ENCODE measurements at places on chromosomes 1 and 21. TPM values are rescaled to one million over a fixed set of nuclear protein-coding genes. Genes with fewer than 3 reads are reported as not detected.
A peak's percentile ranks its signal among the peaks of the same experiment; 100 is the strongest.

GCSAML gene
- 2.2 TPM for total RNA-seq

S100A1 gene
- total RNA-seq: 0.71 TPM

HAO2 gene
- total RNA-seq: not detected

ASCL5 gene
- not detected for total RNA-seq

KCNJ10 gene
- 0.15 TPM for total RNA-seq

NES gene
- 39.8 TPM for total RNA-seq

NECTIN4 gene
- total RNA-seq: 6.2 TPM

CEP85 gene
- 10.2 TPM for total RNA-seq

CASQ2 gene
- total RNA-seq: 3.3 TPM

COL6A2 gene
- 227 TPM for total RNA-seq

GRCh38 chr1:83709662-83710061, 289.3 kb downstream of the TTLL7 start:
- no peak overlapping the region for H3K27ac ChIP-seq
- no peaks in the 10 kb centered on the region for H3K36me3 ChIP-seq
- no peaks in the 10 kb centered on the region for H3K4me1 ChIP-seq
- no peak overlapping the region for H3K4me3 ChIP-seq

DNA sequence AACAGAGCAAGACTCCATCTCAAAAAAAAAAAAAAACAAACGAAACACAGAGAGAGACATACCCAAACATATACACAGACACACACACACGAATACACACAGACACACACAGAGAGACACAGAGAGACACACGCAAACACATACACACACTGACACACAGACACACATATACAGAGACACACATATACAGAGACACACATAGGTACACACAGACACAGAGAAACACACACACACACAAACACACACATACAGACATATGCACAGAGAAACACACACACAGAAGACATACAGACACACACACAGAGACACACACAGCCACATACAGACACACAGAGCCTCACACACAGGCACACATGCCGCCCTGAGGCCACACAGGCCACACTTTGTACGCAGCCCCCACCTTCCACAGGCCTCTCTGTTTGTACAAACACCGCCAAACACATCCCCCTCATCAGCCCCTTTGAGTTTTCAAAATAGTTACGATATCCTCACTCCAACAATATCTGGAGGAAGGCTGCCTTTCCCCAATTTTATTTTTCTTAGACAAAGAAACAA, 57.5 kb upstream of the ABCG1 start:
- no peaks in the 10 kb centered on the region for H3K36me3 ChIP-seq
- no peak overlapping the region for H3K27ac ChIP-seq
- H3K27me3 ChIP-seq: no peaks in the 10 kb centered on the region
- H3K4me1 ChIP-seq: no peaks in the 10 kb centered on the region
- H3K4me3 ChIP-seq: no peak overlapping the region

DNA sequence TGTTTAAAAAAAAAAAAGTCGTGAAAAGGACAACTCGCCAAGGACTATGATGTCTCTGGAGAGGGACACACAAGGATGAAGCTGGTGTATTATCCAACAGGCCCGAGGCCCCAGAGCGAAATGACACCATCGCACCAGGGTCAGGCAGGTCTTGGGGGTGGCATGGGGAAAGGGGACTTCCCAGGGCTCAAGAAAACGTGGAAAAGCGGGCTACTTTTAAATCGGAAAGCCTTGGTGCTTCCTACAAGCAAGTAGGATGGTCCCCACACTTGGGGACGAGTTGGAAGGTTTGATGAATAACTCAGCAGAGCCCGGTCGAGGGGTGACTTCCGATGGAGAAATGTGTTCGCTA, 505 bp upstream of the GNPAT start:
- no peaks in the 10 kb centered on the region for H3K27me3 ChIP-seq
- peaks cover 32% of the 10 kb centered on the region for H3K36me3 ChIP-seq
- H3K4me3 ChIP-seq: peak overlapping the region; percentile 66
- DNase-seq: no peak
- peak overlapping the region; percentile 89 for H3K27ac ChIP-seq

DNA sequence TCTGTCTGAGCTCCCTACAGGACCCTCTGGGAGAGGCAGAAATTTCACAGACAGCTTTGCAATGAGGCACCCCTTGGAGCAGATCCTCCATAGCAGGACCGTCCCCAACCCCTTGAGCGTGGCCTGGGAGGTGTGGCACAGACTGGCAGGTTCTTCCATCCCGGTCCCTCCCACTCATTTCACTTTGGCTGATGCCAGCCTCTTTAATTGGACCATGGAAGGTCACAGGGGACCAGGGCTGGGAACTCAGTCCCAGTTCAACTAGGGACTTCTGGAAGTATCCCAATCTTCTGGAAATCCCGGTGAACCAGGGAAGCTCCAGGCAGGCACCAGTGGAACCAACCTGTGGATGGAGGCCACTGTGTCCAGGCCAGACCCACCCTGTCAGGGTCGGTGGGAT, 83.7 kb downstream of the SPSB1 start:
- H3K4me3 ChIP-seq: no peak overlapping the region
- H3K4me1 ChIP-seq: peaks cover 57% of the 10 kb centered on the region
- no peaks in the 10 kb centered on the region for H3K36me3 ChIP-seq
- peak overlapping the region; percentile 74 for H3K27ac ChIP-seq
- H3K27me3 ChIP-seq: no peaks in the 10 kb centered on the region

DNA sequence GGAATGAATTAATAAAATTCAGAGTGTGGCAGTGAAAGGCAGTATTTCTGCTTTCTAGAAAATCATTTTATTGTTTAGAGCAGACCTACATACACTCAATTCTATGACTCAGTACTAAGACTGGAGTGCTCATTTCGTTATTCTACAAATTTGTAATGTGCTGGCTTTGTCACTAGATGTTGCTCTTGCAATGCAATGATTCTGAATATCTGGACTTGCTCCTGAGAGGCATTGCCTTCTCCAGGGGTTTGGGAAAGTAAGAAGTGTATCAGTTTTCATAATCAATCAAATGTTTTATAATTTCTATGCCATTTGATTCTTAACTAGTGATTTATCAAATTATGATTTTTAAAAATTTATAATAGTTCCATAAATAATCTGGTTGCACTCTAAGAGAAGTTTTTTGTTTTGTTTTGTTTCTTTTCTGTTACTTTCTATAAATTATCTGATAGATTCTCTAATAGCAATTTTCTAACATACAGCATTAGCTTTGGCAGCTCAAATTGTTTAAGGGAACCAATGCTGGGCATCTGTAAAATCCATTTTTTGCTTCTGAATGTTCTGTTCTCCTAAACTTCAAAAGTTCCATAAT, 280.5 kb upstream of the SGIP1 start:
- no peaks in the 10 kb centered on the region for H3K27me3 ChIP-seq
- H3K27ac ChIP-seq: no peak overlapping the region
- H3K36me3 ChIP-seq: no peaks in the 10 kb centered on the region
- no peak for DNase-seq
- no peak overlapping the region for H3K4me3 ChIP-seq

GRCh38 chr1:162663589-162664106, 31.4 kb downstream of the DDR2 start:
- no peaks in the 10 kb centered on the region for H3K27me3 ChIP-seq
- H3K36me3 ChIP-seq: no peaks in the 10 kb centered on the region
- no peak overlapping the region for H3K4me3 ChIP-seq
- DNase-seq: no peak

DNA sequence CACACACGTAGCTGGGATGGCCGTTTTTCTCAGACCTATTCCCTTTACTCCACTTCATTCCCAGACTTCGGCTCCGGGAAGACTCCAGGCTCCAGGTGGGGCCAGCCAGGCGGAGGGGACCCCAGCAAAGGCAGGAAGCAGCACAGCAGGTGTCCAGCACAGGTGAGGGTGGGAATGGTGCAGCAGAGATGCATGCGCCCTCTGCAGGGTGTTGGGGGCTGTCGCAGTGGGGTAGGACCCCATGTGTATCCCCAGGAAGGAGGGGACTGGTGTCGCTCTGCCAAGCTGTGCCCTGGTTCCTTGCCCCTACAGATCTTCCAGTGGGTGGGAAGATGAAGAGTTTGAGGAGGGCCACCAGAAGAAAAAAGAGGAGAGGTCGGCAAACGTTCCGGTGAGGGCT, 5.3 kb downstream of the TTC24 start:
- no peaks in the 10 kb centered on the region for H3K27me3 ChIP-seq
- H3K27ac ChIP-seq: no peak overlapping the region
- H3K4me1 ChIP-seq: no peaks in the 10 kb centered on the region
- no peak for DNase-seq
- H3K4me3 ChIP-seq: no peak overlapping the region

DNA sequence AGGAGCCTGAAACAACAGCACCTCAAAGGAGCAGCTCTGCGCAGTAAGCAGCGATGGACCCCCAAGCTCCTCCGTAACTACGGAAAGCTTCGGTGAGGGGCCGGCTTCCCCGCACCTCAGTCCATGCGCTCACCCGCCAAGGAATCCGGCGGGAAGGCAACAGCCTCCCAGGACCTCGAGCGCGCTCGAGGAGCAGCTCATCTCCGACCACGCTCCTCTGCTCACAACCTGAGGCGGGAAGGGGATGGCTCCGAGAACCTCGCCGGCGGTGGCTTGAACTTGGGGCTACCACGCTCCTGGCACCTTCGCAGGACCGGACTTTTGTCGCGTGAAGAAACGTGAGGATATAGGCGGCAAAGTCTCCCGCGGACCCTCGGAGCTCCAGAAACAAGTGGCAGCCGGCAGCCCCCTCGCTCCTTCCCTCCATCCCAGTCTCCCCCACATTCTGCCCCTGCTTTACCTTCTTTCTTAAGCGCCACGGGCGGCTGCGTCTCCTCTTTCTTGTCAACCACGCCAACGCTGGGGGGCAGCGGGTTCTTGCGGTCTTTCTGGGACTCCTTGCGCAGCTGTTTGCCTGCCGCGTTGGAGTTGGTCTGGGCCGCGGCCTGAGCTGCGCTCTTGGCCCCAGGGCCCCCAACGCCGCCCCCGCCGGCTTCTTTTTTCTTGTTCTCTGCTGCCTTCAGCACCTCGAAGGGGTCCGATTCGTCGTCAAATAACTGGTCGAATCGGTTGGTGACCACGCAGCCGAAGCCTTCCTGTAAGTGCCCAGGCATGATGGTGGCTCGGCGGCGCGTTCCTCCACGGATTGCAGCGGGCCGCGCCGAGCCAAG, 459 bp downstream of the SERBP1 start:
- H3K27ac ChIP-seq: peak overlapping the region; percentile 88
- peaks cover 14% of the 10 kb centered on the region for H3K36me3 ChIP-seq

DNA sequence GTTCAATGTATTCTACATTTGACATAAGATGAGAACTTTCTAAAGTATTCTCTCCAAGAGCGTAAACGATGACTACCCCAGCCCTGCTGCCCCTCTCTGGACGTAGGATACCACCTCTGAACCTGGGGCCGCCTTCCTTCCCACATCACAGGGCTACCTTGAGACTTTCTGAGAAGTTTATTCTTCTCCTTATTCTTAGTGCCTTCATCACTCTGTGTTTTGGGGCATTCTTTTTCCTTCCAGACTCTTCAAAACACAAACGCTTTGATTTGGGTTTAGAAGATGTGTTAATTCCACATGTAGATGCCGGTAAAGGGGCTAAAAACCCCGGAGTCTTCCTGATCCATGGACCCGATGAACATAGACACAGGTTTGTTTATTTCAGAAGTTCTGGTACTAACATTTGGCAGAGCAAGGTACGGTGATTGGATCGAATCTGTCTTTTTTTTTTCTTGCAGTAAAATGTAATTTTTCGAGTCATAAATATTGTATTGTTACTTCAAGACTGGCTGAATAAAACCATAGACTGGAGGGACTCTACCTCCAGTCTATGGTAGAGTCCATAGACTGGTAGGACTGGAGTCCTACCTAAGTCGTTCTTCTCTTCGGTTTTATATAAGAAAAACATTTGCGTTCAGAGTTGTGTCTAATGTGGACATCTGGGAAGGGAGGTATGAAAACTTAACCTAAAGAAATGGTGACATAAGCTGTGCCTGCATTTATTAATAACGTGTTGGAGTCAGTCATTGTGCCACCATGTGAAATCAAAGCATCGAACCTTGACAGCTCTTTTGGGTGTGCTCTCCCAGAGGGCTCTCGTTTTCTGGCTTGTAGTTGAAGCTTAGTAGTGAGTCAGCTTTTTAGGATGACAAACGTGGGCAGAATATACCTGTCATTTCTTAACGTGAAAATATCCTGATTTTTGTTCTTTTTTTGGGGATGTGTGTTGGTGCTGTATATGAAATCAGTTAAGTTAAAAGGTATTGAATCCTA, 1.2 kb downstream of the MAN1A2 start:
- no peaks in the 10 kb centered on the region for H3K36me3 ChIP-seq
- peak overlapping the region; percentile 82 for H3K4me3 ChIP-seq
- no peak for DNase-seq
- H3K4me1 ChIP-seq: peaks cover 49% of the 10 kb centered on the region
- H3K27me3 ChIP-seq: no peaks in the 10 kb centered on the region
- peak overlapping the region; percentile 93 for H3K27ac ChIP-seq

DNA sequence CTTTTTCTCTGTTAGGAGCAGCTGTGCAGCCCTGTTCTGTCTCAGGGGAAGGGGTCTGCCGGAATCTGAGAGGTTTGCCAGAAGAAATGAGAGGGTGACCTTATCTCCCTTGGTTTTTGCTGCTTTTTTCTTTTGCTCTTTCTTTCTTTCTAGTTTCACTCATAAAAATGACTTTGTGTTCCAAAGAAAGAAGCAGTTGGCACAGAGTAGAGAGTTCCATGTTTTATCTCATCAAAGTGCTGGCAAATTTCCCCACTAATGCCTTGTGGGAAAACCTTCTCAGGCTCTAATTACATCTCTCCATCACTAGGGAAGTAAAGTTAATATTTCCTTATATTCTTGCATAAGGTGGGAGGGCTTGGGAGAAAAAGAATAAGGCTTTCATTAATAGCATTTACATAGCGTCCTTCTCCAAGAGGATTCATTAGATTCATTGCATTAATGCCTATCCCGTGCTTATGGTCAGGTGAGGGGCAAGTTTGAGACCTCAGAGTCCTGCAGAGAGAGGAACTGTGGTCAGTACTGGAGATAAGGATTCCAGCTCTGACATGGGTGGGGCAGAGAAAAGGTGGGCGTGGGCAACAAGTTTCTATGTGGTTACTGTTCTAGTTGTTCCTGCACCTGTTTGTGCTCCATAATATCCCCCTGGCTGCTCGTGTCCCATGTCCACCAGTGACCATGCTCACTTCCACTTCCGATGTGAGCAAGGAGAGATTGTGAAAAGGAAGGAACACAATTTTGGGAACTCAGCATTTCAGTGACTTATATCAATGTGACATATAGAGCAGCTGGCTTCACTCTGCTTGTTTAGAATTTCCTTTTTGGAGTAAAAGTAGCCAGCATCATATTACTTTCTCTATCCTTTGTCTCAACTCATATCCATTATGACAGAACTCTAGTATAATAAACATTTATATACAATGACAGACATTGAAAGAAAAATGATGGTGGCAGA, 79.5 kb downstream of the DISC1 start:
- no peak for DNase-seq
- H3K27ac ChIP-seq: no peak overlapping the region
- no peaks in the 10 kb centered on the region for H3K27me3 ChIP-seq
